DMS153 (cell line): ENCODE measurements at places on chromosomes 16 and 17.

- DNase-seq = no peak
Measured at GRCh38 chr17:30225112-30225511, 10.4 kb downstream of the SLC6A4 start.

GRCh38 chr17:14921936-14922335 is 343.2 kb downstream of the PMP22 start:
- DNase-seq = no peak

- no peak for DNase-seq
Measured at GRCh38 chr16:76579277-76579922, 302.2 kb downstream of the CNTNAP4 start.

DNA sequence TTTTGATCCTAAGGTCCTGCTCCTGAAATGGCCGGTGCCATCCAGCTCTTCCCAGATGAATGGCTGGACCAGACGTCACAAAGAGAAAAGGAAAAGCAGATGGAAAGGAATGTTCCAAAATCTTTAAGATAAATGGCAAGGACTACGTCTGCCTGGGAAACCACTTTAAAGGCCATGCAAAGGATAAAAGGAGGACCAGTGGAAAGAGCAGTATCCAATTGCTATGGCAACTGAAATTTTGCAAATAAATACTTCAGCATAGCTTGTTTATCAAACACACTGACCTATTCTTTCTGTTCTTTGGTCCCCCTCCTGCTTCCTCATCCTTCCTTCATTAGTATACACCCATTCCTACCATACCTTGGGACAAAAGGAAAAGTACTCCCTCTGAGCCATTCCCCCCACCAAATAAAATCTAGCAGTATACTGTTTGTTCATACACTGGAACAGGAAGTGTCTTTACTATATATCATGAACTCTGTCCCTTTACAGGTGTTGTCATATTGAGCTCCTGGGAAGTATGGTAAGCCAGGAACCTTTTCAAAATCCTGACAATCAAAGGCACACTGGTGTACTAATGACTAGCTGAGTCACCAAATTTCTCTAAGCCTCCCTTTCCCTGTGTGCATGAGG is 37.2 kb upstream of the NUFIP2 start:
- no peak for DNase-seq

- no peak for DNase-seq
Measured at GRCh38 chr17:37259030-37259735, 116.6 kb upstream of the C17orf78 start.

- peak; percentile 61 for DNase-seq
Measured at GRCh38 chr17:73998653-73999645, 204.5 kb upstream of the RPL38 start.

- no peak for DNase-seq
Measured at GRCh38 chr17:82213251-82214011, 789 bp upstream of the CCDC57 start.

DNA sequence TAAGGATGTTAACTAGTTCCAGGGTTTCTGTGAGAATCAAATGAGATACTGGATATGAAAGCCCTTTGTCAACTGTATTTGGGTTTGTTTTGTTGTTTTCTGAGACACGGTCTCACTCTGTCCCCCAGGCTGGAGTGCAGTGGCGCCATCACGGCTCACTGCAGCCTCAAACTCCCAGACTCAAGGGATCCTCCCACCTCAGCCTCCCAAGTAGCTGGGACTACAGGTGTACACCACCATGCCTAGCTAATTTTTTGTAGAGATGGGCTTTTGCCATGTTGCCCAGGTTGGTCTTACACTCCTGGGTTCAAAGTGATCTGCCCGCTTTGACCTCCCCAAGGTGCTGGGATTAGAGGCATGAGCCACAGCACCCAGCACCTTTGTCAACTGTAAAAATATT is 8.9 kb downstream of the SUPT4H1 start:
- no peak for DNase-seq

GRCh38 chr17:13154930-13155329 is 137.1 kb upstream of the ELAC2 start:
- DNase-seq = no peak

GRCh38 chr16:78385086-78385805 is 285.8 kb downstream of the WWOX start:
- DNase-seq = no peak

DNA sequence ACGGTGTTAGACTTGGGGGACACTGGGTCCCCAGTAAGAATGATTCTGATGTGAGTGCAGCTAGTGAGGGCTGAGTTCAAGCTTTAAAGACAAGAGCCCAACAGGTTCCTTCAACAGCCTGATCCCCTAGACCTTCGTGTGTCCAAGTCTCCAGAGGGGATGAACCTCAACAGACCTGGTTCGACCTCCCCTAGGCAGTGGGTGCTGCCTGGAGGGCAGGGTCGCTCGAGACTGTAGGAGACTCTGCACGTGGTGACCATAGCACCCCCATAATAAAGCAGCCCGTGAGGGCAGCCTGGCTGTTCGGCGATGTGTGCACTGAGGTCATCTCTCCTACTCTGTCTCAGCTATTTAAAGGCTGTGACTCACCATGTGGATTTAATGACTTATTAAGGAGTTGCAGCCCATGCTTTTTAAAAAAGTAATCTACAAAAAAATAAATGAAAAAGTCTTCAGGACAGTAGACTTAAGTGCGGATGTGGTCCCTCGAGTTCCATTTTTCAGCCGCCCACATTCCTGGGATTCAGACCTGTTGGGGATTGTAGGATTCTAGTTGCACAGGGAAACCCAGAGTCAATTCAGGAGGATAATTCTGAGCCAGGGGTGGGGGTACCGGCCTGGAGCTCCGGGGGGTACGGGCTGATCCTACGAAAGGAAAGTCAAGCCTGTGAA is 23.4 kb upstream of the METRNL start:
- no peak for DNase-seq

- DNase-seq = no peak
Measured at GRCh38 chr17:72916991-72917390, 175.5 kb downstream of the SLC39A11 start.

DNA sequence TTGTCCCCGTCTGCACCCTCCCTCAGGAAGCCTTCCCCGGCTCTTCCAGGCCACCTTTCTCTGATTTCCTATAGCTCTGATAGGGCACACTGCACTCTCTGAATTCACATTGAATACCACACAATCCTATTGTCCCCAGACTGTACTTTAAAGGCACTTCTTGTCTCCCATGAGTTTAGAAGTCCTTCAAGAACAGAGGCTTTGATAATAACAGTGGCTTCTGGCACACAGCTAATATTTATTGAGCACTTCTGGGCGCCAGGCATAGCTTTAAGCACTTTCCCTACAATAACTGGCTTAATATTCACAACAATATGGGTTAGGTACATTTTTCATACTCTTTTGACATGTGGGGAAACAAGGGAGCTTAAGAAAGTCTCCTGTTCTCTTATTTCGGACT is 169.7 kb upstream of the IRX6 start:
- no peak for DNase-seq

- no peak for DNase-seq
Measured at GRCh38 chr17:4189280-4189679, 46.3 kb downstream of the CYB5D2 start.

- DNase-seq = no peak
Measured at GRCh38 chr17:81646869-81647600, 9.3 kb downstream of the PDE6G start.

- no peak for DNase-seq
Measured at GRCh38 chr16:89779231-89779908, 37.1 kb downstream of the FANCA start.

GRCh38 chr17:67125417-67125816 is 81.1 kb downstream of the CACNG1 start:
- no peak for DNase-seq

GRCh38 chr16:56357241-56357764 is 68.0 kb downstream of the AMFR start:
- DNase-seq = no peak

- DNase-seq = no peak
Measured at GRCh38 chr17:37677021-37677420, 33.8 kb upstream of the DDX52 start.

DNA sequence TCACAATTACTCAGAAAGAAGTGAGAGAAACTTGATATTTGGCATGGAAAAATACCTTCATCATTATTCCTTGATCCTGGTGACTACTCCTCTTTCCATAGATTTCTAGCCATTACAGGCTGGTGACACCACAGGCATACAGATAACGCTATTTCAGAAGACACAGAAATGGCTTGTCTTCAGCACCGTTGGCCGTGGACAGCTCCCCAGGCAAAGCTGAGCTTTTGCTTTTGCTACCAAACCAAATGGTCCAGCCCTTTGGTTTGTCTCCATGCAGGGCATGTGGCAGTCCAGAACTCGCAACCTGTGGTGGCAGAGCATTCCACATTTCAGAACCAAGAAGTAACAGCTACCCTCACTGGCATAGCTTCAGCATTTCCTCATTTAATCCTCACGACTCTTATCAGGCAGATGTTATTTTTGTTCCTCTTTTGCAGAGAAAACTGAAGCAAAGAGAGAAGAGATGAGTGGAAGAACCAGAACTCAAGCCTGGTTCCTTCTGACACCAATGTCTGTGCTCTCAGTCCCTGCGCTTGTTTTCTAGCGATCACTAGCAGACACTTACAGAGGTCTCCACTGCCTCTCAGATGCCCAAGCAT is 55.5 kb downstream of the HS3ST4 start:
- no peak for DNase-seq
